Heart left ventricle (tissue), 16 donors: ENCODE measurements at places on chromosomes 1 and 21. TPM values are rescaled to one million over a fixed set of nuclear protein-coding genes. Genes with fewer than 3 reads are reported as not detected.

GRCh38 chr1:42861014-42861399 lies 14.6 kb downstream of the ZNF691 start:
- no peak overlapping the region for H3K4me3 ChIP-seq
- no peaks in the 10 kb centered on the region for H3K36me3 ChIP-seq
- H3K27ac ChIP-seq: no peak overlapping the region

DNA sequence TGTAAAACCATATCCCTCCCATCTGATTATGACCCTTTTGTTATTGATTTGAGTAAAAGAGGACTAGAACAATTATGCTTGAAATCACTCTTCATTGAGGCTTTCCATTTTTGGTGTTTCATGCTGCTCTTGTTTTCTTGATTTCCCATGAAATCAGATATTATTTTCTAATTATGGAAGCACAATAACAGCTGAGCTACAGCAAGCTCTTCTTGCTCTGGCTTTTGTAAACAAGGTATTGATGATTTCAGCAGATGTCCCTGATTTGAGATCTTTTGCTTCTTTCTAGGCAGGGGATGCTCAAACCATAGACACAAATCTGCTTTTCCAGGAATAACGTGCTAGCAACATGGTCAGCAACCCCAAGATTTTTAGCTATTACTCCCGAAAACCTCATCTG lies 607.8 kb downstream of the NCAM2 start:
- H3K4me1 ChIP-seq: no peaks in the 10 kb centered on the region
- DNase-seq: no peak
- H3K4me3 ChIP-seq: no peak overlapping the region
- no peaks in the 10 kb centered on the region for H3K36me3 ChIP-seq
- H3K27ac ChIP-seq: no peak overlapping the region

The TRNAU1AP gene
- 12.8 TPM for total RNA-seq

GRCh38 chr1:7594002-7594713 lies 176.9 kb upstream of the VAMP3 start:
- H3K4me1 ChIP-seq: no peaks in the 10 kb centered on the region
- H3K36me3 ChIP-seq: no peaks in the 10 kb centered on the region
- no peak for DNase-seq
- H3K27me3 ChIP-seq: no peaks in the 10 kb centered on the region
- H3K27ac ChIP-seq: no peak overlapping the region
